Kidney tubule cell (primary cell): ENCODE measurements at places on chromosomes 7 and 10.
A peak's percentile ranks its signal among the peaks of the same experiment; 100 is the strongest.

- DNase-seq: peak; percentile 85
These were observed 285.5 kb upstream of the IGFBP3 start for GRCh38 chr7:46206476-46207060.

DNA sequence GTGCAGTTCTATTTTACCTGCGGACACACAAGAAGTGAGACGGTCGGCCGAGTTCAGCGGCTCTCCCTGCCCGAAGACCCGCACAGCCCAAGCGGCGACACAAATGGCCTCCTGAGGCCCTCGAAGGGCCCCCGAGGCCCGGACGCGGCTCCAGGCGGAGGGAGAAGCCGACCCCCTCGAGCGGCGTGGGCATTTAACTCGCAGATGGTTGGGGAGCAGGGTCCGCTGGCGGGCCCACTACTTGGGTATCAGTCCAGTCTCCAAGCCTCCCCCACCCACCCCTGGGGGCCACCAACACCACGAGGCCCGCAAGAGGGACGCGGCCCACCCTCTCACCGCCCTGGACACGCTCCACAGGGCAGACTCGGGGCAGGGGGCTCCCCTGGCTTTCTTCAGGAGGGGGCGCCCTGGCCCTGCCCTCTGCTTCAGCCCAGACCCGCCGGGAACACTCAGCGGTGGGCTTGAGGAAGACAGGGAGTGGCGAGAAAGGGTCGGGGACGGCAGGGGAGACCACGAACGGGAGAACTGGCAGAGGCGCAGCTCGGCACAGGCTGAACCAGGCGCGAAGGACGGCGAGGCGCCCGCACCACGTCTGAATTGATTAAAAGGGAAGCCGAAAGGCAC lies 1.7 kb downstream of the IGF2BP3 start:
- no peak for DNase-seq

DNA sequence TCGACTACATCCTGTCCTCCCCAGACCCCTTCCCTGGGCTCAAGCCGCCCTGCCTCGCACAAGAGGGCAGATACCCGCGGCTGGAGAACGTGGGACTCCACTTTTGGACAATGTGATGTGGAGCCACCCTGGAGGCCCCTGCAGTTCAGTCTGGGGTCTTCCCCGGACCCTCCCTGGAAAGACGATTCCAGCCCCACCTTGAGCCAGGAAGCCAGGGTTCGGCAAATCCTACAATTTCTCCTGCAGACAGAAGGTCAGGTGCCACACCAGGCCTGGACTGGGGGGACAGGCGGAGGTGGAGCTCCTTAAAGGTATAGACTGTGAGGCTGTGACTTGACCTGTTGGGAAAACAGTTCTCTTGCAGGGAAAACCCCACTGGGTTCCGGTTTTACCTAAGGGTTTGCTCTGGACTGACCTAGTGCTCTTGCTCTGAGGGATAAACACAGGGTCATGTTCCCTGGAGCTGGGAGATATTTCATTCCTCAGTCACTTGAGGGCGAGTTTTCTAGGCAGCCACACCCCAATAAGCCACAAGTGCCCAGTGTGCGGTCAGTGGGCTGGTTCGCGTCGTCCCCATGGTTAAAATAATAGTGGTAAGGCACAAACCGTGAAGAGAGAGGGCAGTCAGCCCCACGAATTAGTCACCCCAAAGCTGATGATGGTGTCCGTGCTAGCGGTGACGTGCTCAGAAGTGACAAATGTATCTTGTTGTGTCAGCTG lies 1.6 kb downstream of the FOXL3 start:
- peak; percentile 64 for DNase-seq

DNA sequence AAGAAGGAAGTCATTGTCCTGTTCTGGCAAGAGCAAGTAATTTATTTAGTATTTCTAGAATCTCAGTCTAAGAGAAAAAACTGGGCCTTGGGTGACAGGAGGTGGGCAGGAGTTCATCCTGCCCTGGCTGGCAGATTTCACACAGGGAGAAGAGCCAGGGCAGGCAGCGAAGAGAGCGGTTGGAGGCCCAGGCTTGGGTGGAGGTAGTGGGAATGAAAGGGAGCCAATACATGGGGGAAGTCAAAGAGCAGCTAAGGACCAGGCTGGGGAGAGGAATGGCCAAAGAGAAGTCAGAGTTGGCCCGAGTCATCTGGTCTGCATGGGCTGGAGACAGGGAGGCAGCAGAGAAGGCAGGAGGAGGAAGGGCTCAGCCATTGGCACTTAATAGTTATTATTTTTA lies 51.4 kb downstream of the HECW1 start:
- DNase-seq: no peak

- DNase-seq: peak; percentile 74
These were observed 62.4 kb downstream of the TMEM209 start for GRCh38 chr7:130142654-130143333.

GRCh38 chr7:91463330-91463729 lies 199.1 kb downstream of the FZD1 start:
- no peak for DNase-seq
